Stimulated activated CD4-positive, alpha-beta T cell treated with anti-CD3 and anti-CD28 coated beads, TNF-alpha, amount 100 ng/mL, for 24 hours (primary cell): ENCODE measurements at places on chromosomes 3 and 15.

DNA sequence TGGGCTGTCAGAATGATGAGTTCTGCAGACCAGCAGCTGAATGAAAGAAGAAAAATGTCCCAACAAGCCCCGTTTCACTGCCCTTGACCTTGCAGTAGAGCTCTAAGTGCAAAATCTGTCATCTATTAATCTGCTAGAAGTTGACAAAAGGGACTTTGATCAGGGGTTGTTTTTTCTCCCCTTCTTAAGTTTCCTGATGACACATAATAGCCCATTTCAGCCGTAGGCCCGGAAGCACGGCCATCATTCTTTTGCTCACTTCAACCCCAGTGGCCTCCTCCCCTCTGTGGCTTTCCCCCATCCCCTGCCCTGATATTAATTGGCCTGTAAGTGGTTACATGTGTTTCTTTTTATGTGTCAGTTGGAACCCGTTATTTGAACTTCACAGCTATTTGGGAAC is 298.9 kb downstream of the RPLP1 start:
- DNase-seq = no peak

- DNase-seq = no peak
These were observed 1334.4 kb upstream of the ALCAM start for GRCh38 chr3:104032283-104032682.

GRCh38 chr3:16907243-16907642 is 22.5 kb downstream of the PLCL2 start:
- no peak for DNase-seq

GRCh38 chr15:83656943-83657528 is 3.1 kb downstream of the ADAMTSL3 start:
- no peak for DNase-seq

- DNase-seq = no peak
These were observed 6.4 kb downstream of the PSTPIP1 start for GRCh38 chr15:77001351-77001750.

GRCh38 chr3:140234256-140234655 is 299.3 kb downstream of the CLSTN2 start:
- DNase-seq = no peak

GRCh38 chr3:148227534-148227933 is 470.2 kb upstream of the AGTR1 start:
- no peak for DNase-seq

- no peak for DNase-seq
These were observed 158.4 kb upstream of the CCDC54 start for GRCh38 chr3:107218864-107219269.

DNA sequence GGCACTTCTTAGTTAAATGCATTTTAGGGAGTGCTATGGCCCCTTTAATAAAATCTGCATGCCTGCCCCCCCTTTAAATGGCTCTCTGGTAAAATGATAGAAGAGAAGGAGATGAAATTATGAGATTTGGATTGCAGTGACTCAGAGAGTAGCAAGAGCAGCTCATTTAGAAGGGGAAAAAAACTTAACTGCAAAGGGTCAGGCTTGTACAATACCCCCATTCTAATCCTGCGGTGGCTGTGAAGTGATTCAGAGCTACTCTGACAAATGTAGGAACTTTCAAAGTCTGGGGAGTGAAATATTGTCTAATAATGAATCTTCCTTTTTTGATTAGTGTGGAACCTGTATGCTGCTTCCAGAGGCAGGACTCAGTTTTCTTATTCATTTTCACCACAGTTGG is 44.1 kb upstream of the TBC1D23 start:
- DNase-seq = no peak
